ENCODE measurements at places on chromosomes 11 and 22.

- DNase-seq: no peak
Measured at GRCh38 chr11:71948314-71949027, 19.6 kb downstream of the RNF121 start.

DNA sequence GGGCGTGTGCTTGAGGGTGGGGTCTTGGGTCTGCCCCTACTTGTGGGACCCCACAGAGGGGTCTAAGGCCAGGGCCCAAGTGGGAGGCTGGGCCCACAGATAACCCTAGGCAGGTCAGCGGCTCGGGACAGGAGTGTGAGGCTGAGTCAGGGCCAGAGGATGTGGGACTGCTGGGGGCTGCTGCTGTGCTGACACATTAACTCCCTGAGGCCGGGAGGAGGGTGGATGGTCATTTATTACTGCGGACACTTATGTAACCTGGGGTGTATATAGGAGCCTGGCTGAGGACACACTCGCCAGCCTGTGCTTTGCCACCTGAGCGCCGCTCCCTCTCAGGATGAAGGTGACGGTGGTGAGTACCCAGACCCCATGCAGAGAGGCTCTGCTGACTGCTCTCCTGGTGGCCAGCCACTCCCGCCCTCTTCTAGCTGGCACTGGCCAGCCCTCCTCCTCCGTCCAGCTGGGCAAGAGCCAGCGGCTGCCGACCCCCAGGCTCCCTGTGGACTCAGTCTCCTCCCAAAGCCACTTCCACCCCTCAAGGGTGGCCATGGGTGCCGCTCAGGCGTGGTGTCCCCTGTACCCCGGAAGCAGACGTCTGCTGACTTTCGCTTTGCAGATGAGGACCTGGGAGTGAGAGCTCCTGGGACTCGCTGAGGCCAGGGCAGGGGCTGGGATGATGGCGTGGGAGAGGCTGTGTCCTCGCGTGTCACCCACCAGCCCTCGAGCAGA, at the start of gene MIOX:
Gene MIOX (plus strand): TSS at position 299 of the 729 bp plus-strand sequence. CDS start 39 bp downstream, at position 338.
- DNase-seq: no peak

DNA sequence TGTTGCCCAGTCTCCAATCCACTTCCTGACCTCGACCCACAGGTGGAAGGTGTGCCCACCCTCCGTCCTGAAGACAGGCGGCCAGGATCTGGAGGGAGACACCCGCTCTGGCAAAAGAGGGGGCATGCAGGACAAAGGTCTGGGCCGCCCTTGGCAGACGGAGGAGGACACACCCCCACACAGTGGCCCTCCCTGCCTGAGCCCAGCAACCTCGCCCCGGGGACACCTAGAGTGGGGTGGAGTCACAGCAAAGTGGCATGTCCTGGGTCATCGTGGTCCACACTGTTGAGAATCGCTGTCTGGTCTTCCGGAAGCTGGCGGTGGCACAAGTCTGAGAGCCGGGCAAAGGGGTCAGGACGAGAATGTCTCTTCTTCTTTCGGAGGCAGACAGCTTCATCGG, 47.9 kb downstream of the IGSF9B start:
- no peak for DNase-seq

DNA sequence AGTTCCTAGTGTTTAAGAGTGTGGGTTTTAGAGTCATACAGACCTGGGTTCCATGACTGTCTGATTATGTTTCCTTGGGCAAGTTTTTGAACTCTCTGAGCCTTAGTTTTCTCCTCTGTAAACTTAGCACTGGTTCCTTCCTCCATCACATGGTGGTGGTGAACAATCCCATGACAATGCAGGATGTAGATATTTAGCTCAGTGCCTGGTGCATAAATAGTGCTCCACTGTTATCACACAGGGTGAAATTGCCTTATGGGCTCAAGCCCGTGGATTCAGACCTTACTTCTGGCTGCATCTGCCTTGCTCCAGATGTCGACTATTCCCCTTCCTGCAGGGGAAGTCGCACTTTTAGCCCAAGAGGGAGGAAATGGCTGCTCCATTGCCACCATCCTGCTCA, 62.7 kb downstream of the LDLRAD3 start:
- DNase-seq: no peak

DNA sequence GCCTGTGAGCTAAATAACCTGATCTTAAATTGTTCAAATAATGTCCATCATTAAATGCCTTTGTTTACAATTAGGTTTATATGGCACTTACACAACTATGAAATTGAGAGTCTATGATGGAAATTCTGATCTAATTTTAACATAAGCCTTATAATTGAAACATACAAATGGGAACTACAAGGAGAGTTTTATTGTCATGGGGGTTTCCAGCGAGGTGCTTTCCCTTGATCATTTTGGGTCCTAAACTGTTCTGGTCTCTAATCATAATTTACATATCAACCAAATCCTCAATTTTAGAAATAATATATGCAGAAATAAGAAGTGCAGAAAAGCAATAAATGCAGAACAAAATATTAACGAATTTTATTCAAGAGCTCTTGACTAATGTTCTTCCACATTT, 44.9 kb downstream of the RRAS2 start:
- no peak for DNase-seq

- DNase-seq: no peak
Measured at GRCh38 chr11:121964591-121964990, 151.4 kb downstream of the BLID start.

DNA sequence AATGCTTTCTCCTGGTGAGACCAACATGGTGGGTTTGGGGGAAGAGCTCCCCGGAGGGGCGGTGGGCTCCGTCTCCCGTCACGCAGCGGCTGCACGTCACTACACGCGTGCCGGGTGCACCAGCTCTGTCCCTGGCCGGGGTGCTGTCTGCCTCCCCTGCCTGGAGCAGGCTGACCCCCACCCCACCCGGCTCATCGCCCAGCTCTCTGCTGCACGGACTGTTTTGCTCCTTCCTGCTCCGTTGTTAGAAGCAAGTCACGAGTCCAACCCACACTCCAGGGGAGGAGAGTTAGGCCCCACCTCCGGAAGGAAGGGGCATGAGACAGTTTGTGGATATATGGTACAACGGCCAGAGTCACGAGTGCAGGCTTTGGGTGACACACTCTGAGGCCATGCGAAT, 364.9 kb downstream of the BRD1 start:
- DNase-seq: no peak

GRCh38 chr11:88511006-88511405, 173.5 kb upstream of the CTSC start:
- DNase-seq: no peak

DNA sequence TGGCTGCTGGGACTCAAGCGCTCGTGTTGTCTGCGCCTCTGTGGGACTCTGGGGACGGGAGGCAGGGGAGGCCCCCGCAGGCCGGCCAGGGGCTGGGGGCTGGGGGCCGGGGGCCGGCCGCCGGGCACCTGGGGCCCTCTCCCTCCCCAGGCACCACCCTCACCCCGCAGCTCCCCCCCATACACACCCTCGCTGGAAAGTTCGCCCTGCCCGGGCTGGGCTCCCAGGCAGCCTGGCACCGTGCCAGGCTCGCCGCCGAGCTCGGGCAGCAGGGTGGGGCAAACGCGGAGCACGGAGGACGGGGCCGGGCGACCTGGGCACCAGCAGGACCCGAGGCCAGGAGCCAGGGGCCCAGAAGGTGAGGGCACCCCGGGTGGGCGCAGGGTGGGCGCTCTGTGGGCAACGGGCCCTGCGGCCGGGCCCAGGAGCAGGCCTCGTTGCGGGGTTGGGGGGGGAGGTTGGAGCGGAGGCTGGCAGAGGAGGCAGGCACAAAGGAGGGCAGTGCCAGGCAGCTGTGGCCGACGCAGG, 76.7 kb upstream of the WNT7B start:
- DNase-seq: no peak

DNA sequence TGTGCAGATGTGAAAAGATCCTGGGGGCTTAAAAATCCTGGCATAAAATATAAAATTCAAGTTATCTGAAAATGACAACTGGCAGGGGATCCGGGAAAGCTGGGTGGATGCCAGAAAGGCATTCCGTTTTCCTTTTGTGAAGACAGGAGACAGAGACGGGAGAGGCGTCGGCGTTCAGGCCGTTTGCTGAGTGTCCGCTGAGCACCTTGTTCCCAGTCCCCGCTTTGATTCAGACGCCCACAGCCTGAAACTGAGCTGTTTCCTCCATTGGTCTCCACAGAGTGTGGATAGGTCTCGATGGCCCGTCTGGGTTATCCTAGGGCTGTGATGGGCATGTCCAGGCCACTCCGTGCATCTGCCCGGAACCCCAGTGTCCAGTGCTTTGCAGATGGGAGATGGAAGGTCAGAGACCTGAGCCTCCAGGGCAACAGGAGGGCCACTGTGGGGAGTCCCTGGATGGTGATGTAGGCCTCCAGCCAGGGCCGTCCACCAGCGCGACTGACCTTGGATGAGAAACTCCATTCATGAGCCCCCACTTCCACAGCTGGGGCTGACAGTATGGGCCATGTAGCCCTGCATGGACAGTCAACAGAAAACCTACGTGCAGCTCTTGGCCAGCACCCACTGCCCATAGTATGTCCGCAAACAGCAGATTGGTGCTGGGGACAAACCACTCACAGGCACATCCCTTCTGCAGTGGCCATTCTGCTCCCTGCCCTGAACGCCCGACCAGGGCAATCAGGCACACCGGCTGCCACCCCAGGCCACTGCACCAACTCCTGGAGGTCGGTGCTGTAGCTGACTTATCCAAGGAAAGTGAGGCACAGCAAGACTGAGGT, 11.6 kb downstream of the MRGPRF start:
- no peak for DNase-seq

DNA sequence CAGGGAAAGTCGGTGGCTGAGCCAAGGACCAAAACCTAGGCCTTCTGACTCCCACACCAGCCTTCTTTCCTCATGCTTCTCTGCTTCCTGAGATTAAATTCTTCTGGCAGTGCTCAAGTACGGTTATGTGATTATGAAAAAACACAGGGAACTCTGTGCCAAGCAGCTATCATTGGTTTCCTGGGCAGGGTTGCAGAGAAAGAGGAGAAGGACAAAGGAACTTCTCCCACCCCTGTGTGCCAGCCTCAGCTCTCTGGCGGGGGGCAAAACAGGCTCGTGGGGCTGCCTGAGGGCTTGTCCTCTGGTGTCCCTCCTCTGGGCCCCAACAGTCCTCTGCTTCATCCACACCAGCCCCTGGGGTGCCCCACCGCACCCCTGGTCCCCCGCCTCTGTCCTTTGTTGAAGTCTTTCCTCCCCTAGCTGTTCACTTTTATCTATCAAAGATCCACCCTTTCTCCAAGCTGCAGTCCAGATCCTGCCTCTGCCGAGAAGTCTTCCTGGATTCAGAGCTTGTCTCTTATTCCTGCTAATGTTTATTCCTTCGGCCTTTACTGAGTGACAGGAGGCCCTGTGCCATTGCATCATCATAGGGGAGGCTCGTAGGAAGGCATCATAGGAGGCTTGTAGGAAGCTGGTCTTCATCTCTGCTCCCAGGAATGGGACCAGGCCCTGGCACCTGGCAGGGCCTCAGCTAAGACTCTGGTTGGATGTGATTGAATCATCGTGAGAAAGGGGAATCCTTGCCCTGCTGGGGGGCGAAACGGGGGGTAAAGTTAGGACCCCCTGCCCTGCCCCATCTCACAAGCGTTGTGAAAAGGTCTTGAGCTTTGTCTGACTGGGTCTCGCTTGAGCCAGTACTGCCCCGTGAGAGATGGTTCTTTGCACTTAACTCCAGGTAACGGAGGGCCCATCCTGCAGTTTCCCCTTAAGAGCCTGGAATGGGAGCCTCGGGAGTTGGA, 11.5 kb upstream of the FTH1 start:
- DNase-seq: no peak

GRCh38 chr11:61290905-61291690, 4.0 kb downstream of the VWCE start:
- DNase-seq: no peak

DNA sequence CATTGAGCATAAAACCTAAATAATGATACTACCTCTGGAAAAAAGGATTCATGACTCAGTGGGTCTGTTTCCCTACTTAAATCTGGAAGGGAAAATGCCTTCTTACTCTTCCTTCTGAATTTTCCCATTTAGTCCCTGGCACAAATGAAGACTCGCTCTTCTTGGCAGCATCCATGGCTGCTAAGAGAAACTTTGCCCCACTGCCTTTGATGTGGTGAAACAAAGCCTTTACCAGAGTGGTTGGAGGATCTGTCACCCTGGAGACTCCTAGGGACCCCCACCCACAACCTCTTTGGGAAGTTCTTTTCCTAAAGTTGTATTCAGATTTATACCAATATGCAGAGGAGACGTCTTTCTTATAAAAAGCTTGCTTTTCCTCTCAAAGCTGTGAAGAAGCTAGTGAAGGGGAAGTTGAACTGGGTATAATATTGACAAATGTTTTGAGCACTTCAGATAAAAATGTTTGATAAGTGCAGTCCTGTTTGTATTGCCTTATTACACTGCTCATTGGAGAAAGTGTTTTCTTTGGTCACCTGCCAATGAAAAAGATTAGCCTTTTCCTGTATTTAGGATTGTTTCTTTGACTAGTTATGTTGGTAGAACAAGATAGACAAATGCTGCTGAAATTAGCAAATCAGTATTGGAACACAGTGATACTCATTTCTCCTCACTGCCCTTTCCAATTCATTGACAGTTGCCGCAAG, 77.3 kb downstream of the ARFGAP2 start:
- no peak for DNase-seq

- DNase-seq: no peak
Measured at GRCh38 chr11:69524991-69525411, 43.5 kb downstream of the LINC01488 start.

DNA sequence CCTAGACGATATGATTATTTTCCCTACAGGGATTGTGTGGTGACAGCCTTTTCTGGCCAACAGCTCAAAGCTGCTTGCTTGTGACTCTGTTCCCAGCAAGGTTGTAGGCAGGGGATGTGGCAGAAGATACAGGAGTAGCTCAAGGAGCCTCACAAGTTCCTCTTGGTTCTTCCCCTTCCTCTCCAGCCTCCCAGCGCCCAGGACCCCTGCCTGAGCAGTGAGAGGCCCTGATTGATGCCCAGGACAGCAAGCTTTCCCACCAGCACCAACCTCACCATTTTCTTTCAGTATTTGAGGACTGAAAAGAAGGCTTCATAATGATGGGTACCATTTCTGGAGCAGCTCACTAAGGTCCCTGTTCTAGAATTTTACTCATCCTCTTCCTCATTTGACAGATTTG, 248.0 kb downstream of the TENM4 start:
- no peak for DNase-seq

DNA sequence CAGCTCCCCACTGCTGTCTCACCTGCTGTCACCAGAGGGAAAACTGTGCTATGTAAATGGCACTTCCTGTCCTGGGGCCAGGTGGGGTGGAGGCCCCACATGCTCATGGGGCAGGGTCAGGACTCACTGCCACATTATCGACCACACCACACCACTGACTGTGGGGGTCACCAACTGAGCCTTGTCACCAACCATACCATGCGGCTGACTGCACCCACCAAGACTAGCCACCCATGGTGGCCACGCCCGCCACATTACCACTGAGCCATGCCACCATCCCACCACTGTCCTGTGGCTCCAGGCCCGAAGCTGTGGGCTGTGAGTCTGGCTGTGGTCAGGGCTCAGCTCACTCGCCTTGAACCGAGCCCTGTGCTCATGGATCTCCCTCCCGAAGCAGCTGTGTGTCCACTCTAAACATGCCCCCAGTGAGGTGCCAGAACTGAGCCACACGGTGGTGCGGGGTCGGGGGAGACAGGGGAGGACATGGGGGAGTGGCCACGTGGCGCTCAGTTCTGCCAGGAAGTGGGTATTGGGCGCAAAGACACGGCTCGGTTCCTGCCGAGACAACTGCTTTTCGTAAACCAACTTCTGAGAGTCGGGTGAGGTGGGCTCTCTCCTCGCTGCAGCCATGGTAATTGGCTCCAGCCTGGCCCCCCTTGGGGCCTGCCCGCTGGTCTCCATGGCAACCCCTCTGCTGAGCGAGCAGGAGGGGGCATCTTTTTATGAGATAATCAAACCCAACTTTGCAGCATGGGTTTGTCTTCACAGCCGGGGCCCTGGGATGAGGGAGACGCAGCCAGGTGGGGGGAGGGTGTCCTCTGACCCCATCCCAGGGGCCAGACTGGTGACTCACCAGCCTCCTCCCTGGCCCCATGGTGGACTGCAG, 23.2 kb downstream of the RTN4R start:
- peak; percentile 66 for DNase-seq

GRCh38 chr22:49561976-49562375, 265.7 kb downstream of the BRD1 start:
- no peak for DNase-seq
